Nephron progenitor cell (in vitro differentiated cells): ENCODE measurements at places on chromosomes 7 and 10.

DNA sequence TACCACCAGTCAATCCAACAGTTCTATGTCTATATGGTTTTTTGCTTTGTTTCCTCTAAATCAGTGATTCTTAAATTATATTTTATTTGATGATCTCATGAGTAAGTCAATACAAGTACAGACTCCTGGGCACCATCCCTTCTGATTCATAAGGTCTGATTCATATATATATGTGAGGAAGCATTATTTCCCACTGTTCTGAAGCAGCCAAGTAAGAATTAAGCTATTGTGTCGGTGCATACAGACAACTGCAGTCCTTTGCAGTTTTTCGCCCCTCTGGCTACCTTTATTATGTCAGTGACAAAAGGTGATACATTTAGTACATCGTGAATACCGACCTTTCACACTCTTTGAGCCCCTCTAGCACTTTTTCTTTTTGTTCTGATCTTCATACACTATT lies 1079.6 kb upstream of the C7orf33 start:
- no peak for DNase-seq

GRCh38 chr7:38629651-38630510 lies 1.3 kb downstream of the AMPH start:
- peak; percentile 7 for DNase-seq

GRCh38 chr7:43166686-43167085 lies 54.2 kb downstream of the HECW1 start:
- DNase-seq: no peak

- no peak for DNase-seq
Measured at GRCh38 chr7:107304063-107304462, 135.3 kb downstream of the HBP1 start.

GRCh38 chr7:91778416-91778815 lies 102.1 kb downstream of the MTERF1 start:
- DNase-seq: no peak

GRCh38 chr7:155274633-155275355 lies 22.9 kb upstream of the INSIG1 start:
- DNase-seq: no peak

DNA sequence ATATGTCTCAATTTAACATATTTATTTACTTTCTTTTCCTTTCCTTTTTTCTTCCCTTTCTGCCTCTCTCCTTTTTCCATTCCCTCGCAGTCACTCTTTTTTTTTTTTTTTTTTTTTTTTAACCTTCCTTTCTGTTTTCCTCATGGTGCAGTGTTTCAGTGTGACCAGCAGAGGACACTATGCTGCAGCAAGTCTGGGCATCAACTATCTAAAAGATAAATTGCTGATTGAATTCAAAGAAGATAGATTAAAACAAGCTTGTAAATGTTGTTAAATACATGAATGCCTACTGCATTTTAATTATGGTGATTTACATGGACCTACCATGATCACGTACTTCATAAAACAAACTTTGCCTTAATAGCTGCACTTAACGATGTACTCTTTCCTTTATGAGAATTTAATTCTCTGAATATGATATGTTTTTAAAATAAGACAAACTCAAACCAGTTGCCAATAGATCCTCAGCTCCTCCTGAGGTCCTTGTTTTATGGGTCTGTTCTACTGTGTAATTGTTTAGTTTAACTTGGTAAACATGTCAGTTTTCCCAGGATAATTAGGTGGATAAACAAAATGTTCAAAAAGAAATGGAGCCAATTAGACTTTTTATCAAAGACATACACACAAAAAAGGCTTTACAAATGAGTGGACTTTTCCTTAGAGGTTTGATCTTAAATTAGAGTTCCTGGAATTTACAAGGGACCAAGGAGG lies 101.0 kb upstream of the AGR3 start:
- DNase-seq: peak; percentile 10

GRCh38 chr7:44639671-44640321 lies 33.4 kb downstream of the OGDH start:
- peak; percentile 60 for DNase-seq
